ENCODE measurements at places on chromosomes 6 and 20.

DNA sequence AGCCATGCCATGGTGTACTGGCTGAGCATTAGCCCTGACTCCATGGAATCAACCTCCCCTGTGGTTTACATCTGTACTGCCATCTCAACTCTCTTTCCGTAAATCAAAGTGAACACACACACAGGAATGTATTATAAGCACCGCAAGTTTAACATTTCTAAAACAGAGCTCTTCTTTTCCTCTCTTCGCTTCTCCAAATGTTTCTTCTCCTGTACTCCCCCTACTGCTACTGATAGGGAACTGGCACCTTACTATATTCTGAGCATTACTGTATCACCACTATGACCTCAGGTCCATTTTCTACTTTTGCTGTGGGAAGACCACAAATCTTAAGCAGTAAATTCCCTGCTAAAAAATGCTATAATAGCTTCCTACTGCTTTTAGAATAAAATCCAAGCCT lies 101.2 kb downstream of the NUS1 start:
- DNase-seq, result peak; percentile 8

DNA sequence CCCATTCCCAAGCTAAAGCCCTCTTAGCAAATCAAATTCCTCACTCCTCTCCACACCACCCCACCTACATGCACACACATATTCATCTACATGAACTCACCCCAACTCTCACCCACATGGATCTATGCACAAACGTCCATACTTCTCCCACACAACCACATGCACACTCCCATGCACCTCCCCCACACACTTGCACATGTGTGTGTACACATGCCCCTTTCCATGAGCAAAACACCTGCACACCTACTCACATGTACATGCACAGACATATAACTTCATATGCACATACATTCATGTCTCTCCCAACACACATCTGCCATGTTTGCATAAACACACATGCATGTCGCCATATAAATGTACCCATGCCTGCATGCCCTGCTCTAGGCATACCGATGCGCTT lies 22.8 kb upstream of the CST1 start:
- DNase-seq, result no peak

- no peak for DNase-seq
Measured at GRCh38 chr6:36612101-36612625, 18.0 kb downstream of the SRSF3 start.

DNA sequence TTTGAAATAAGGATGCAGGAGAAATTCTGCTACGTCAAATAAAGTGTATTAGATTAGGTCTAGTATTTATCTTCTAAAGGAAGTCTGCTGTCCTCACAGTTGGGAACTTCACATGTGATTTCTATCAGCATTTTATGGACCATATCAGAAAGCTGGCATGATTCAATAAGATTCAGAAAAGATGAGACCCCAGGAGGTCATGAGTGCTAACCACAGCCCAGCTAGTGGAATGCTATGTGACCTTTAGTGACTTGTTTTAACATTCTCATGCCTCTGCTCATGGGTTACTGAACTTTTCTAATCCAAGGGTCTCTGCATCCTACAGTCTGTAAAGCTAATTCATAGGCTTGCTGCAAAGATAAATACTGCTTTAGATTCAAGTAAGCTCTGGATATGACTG lies 150.1 kb downstream of the GMPR start:
- no peak for DNase-seq

- no peak for DNase-seq
Measured at GRCh38 chr20:62649140-62649539, 6.8 kb downstream of the SLCO4A1 start.

GRCh38 chr6:136640132-136640915 lies 90.1 kb upstream of the MAP7 start:
- no peak for DNase-seq

GRCh38 chr20:60087563-60088105 lies 129.4 kb downstream of the CDH26 start:
- no peak for DNase-seq

DNA sequence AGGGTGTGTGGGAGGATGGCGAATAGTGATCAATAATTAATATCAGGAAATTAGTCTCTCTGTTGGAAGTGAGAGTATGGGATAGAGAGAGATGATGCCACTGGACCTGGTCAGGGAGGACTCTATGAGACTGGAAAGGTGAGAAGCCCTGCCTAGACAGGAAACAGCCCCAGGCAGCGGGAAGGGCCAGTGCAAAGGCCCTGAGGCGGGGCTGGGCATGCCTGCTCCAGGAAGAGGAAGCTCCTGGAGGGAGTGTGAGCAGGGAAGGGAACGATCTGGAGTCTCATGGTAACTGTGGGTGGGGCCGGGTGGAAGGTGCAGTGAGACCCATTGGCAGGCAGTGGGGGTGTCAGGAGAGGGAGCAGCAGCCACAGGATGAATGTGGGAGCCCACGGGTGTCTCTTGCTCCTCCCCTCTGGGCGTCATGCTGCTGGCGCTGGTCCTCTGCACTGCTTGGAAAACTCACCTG lies 1.8 kb upstream of the CST3 start:
- DNase-seq, result no peak

DNA sequence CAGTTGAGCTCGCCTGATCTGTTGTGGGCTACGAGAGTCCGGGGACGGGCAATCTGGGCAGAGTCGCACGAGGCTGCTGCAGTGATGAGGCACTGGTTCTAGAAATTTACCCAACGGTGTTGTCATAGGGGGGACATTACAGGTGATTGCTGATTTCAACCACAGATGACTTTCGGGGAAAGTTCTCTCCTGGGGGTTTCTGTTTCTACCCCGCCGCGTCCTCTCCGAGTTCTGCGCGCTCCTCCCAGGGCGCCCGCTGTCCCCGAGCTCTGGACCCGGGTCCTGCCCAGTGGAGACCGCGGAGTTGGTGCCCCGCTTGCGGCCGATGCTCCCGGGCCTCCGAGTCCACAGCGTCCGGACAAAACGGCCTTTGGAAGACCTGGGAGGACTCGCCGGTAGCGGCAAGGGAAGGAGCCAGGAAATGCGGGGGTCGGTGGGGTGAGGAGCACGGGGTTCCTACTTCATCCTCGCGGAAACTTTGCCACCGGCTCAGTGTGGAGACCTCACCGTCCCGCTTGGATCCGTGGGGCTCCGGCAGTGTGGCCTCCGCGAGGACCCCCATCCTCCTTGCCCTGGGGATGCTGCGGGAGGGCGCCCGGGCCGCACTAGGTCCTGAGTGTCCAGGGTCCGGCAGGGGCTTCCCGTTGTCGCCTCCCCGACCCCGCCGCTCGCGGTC lies 12.3 kb upstream of the RAET1L start:
- DNase-seq, result no peak

DNA sequence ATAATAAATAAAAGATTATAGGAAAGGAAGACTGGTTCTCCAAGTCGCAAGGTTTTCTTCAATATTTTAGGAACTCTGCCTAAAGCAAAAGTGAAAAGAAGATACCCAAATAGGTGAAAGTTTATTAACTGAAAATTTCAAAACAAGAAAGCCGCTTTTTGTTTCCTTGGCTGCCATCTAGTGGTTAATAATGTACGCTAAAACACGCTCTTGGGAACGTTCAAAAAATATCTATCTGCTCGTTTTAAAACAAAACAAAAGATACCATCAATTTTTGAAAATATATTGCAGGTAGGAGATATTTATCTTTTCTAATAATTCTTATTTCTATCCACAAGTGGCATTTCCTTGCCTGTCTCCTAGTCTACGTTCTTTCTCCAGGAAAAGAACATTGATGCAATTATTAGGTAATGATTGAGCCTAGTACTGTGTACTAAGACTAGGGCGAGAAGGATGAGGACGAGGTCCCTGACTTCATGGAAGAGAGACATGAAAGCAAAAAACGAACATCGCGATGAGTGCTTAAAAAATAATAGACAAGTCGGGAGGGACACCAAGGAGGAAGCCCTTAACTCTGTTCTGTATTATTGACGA lies 97.2 kb downstream of the SPTLC3 start:
- DNase-seq, result peak; percentile 41

DNA sequence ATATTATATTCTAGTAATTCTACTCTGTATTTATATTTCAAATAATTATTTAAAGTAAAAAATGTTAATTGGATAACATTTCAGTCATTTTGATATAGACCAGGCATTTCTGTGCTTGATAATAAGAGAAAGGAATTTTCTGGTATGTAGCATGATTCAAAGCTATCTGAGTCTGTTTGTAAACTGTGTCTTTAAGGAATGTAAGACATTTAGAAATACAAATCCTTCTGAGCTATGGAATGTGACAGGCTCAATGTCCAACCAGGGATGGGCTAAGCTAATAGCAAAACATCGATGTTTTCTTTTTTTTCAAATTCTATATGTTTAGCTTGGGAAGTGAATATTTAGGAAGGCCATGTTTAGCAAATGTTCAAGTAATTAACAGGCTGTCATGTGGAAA lies 41.5 kb upstream of the FAM83B start:
- DNase-seq, result no peak

DNA sequence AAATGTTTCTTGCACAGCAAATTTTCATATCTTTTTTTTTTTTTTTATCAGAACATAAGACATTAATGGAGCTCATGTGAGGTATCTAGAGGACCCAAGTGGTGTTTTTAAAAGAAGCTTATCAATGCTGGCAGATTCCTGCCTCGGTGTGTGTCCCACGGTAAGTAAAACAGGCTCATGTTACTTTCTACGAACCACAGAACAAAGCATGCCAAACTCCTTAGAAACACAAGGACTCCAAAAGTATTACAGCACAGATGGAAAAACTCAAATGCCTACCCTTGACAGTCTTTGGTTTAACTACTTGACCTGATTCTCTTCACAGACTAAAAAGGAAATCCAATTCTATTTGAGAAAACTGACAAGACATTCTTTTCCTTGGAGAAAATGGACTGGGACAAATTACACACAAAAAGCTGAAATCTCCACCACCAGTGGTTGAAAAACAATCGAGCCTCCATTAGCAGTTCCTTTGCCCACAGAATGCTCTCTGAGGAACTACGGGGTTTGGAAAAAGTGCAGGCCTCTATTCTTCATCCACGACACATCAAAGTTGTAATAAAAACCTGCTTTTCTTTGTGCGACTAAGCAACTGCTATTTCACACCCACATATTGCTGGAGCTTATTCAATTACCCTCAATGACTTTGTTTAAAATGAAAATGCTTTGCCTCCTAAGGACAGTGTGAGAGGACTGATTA lies 5.4 kb downstream of the METTL24 start:
- peak; percentile 64 for DNase-seq

GRCh38 chr20:12171923-12172524 lies 254.3 kb downstream of the BTBD3 start:
- DNase-seq, result no peak

- DNase-seq, result peak; percentile 60
Measured at GRCh38 chr6:127186889-127187288, 68.4 kb downstream of the RSPO3 start.

GRCh38 chr20:40481337-40481736 lies 207.7 kb downstream of the MAFB start:
- no peak for DNase-seq

GRCh38 chr6:142537612-142538478 lies 236.0 kb downstream of the ADGRG6 start:
- peak; percentile 47 for DNase-seq

DNA sequence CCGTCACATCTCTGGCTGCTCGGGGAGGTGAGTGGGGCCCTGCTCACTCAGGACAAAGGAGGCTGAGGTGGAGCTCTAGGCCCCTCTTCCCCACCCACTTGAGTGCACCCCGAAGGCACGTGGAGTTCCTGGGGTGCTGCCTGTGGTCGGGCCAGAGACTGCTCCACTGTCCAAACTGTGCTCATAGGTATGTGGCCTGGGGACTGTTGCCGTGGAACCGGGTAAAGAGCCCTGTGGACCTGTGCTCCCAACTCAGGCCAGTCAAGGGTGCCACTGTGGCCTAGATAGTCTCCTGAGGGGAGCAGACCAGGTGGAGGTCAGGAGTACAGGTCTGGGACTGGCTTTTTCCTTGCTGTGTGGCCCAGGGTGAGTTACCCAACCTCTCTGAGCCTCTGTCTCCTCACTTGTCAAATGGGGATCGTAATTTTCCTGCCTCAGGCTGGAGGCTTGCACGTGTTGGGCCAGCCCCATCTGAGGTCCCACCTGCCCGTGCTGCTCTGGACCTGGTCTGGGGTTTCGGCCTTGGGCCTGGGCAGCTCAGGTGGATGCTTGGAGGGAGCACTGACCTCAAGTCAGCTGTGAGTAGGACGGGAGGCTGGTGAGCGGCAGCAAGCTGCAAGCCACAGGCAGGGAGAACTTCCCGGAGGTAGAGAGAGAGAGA lies 12.4 kb upstream of the NPBWR2 start:
- no peak for DNase-seq

DNA sequence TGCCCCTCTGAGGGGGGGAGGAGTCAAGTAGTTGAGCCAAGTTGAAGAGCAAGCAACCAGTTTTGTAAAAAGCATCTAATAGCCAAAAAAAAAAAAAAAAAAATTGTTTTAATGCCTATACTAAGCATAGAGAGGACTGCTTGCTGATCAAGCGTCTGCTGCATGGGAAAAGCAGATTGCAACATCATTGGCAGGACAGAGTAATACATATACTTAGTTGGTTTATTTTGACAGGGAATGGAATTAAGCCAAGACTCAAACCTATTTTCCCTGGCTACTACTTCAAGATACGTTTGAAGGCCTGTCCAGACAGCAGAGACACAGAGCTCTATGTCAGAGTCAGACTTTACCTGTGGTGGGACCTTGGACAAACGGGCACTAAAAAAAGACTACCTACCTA lies 120.5 kb downstream of the RTN4IP1 start:
- no peak for DNase-seq

DNA sequence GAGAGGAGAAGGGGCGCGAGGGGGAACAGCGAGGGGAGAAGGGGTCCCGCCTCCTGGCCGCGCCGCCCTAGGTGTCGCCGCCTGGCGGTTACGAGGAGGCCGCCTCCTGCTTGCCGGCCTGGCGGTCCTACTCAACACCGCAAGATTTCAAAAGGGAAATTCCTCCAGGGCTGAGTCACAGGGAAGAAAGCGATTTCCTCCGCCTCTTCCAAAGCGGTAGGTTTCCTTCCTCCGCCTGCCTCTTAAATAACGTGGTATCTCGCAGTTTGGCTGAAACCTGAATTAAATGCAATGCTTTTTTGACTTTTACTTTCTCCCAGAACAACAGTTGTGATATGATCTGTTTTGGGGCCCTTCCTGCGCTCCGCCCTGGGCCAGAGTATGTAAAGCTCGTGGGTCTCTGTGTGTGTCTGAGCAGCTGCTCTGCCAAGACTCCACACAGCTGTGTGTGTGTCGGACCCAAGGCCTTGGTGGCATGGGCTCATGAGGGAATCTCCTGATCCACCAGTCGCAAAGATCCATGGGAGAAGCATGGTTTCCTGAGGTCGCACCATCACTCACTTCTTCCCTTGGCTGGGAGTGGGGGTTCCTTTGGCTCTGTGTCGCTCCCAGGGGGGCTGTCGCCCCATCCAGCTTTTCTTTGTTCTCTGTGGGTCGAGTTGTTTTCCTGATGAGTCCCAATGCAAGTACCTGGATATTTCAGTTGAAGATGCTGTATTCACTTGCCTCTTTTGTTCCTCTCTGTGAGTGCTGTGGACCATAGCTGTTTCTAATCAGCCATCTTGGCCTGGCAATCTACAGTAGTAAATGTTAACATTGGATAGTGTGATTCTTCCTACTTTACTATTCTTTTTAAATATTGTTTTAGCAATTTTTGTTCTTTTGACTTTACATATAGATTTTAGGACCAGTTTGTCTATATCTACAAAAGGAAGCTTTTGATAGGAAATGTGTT lies 31.6 kb upstream of the NOTCH4 start:
- DNase-seq, result peak; percentile 53

- no peak for DNase-seq
Measured at GRCh38 chr6:20172842-20173456, 39.3 kb downstream of the MBOAT1 start.

All from hematopoietic multipotent progenitor cell treated with erythropoietin and hydrocortisone succinate and interleukin-3 and kit ligand, for 8 days (in vitro differentiated cells).